ENCODE measurements at places on chromosomes 11 and 22.

DNA sequence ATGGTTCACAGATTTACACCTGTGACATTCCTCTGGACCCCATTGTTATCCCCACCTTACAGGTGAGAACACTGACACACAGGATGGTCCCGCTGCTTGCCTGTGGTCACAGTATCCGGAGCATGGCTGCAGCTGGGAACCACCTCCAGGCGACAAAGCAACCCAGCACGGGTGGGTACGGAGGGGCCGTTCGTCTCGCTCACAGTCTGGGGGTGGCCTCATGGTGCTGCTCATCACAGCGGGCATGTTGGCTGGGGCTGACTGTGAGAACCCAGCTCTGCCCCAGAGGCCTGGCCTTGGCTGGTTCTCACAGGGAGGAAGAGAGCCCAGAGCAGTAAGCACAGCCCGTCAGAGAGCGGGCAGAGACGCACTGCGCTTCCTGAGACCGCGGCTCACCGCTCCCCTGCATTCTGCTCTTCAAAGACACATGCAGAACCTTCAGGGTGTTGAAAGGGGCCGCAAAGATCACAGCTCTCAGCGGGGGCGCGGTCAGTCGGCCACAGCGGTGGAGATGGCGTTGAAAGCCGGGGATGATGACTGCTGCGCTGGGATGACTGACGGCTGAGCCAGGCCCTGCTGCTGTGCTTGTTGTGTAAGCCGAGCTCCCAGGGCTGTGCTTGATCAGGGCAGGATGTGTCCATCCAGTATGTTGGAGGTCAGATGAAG is 423.0 kb downstream of the BRD1 start:
- no peak for DNase-seq

GRCh38 chr22:28969401-28970168 is 86.2 kb downstream of the ZNRF3 start:
- DNase-seq, result no peak

DNA sequence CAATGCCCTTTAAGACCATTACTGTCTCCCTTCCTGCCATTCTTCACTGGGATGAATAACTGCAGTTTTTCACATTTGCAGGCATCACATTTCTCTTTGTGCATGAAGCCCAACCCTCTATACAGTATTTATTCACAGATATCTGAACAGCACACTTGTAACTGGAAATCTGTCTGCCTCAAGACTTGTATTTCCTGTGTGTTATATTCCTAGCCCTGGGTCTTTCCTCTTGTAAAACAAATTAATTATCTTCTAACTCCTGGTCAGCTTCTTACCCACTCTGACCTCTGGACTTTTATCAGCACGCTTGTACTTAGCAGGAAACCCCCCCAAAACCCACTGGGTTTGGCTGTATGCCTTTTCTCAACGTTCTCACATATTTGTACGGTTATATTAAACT is 2.0 kb downstream of the CSRP3 start:
- DNase-seq, result no peak

DNA sequence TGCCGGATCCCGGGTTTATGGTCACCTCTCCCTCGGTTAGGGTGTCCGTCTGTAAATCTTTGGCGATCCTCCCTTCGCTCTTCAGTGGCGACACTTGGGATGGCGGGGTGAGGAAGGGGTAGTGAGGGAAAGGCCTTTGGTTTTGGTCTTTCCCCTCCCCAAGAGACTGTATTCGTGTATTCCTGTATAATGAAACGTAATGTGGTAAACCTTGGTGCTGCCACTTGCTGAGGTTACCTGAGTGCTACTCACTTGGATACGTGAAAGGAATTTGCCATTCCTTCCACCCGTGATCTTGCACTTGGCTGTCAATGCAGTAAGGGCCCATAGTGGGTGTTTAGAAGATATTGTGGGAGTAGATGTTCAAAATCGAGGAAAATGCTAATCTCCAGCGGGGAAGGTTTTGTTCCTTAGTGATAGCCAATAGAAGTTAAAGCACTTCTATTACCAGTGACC is 578 bp upstream of the NUP160 start:
- no peak for DNase-seq

DNA sequence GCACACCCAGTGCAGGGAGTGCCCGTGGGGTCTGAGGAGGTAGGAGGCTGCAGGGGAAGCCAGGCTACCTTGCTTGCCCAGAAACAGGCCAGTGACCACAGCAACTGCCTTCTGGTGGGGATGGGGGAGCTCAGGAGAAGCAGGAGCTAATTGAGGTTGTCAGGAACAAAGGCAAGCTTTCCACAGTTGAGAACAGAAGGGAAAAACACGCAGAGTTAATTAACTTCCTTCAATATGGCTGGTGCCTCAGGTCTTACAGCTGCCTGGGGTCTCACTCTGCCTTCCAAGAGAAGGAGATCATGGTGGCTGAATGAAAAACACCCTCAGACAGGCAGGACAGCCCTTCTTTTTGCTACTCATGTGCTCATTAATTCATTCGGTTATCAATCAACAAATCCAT is 127.9 kb upstream of the SYT13 start:
- DNase-seq, result no peak

- DNase-seq, result no peak
Measured at GRCh38 chr11:75734491-75735180, 17.0 kb downstream of the MOGAT2 start.

- DNase-seq, result no peak
Measured at GRCh38 chr11:134250246-134250645, 2.9 kb downstream of the THYN1 start.

DNA sequence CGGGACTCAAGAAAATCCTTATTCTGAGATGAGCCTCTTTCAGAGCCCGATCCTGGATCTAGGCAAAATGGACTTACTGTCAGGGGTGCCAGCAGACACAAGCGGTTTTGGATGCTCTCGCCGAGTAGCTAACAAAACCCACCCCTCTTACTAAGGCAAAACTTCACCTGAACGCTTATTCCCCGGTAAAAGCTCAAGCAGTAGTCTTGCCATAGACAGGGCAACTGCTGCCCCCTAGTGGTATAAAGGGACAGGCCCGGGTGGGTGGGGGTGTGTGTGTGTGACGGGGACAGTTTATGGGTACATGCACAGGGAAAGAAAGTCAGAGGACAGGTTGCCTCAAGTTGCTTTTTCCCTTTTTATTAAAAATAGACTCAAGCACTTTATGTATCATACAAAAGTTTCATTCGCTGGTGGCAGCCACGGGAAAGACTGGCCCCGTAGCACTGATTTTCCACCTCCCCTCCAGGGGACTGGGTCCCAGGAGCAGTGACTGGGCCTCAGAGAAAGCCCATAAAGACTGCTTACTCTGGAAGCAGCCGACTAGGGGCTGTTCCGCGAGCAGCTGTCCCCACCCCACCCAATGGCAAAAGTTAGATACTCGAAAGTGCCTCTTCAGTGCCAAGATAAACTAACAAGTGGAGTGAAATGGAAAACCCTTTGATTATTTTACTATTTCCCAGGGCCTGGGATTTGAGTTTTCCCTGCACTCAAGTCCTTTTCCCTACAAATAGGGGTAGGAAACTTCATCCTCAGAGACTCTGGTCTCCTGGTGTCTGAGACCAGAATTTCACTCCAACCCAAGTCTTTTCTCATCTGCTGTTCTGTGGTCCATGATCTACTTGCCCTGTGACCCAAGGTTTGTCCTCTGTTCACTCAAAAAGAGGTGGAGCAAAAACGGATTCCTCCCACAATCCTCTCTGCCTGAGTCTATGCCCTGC is 4.7 kb downstream of the YPEL4 start:
- DNase-seq, result no peak

DNA sequence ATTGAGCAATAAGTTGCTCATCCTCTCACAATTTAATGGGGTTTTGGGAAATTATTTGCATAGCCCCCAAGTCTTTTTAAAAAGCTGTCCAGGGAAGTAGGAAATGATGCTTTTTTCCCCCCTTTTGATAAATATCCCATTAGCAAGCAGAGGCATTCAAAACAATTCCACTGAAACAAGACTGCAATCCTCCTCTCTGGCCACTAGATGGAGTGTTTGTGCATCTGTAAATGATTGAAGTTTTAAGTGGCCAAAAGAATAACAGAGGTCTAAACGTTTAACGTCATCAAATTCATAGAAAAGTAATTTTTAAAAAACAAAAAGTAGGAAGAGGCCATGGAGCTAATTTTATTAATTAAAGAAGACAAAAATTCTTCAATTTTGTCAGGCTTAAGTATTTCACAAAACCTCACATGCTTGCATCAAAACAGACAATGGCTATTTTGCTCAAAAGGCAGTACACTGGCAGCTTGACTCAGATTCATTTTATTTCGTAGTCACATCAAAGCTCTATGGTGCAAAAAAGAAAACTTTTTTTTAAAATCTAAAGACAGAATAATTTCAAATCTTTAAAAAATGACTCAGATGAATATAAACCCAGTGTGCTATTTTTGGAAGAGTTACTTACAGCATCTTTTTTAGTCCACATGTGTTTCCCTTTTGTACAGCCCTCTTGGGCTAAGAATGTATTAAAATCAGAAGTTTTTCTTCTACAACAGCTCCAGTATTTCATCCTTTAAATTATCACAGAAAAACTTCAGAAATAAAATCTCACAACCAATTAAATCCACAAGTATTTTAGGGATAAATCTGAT is 17.8 kb downstream of the CHORDC1 start:
- peak; percentile 58 for DNase-seq

- no peak for DNase-seq
Measured at GRCh38 chr11:91688672-91689071, 535.9 kb upstream of the FAT3 start.

DNA sequence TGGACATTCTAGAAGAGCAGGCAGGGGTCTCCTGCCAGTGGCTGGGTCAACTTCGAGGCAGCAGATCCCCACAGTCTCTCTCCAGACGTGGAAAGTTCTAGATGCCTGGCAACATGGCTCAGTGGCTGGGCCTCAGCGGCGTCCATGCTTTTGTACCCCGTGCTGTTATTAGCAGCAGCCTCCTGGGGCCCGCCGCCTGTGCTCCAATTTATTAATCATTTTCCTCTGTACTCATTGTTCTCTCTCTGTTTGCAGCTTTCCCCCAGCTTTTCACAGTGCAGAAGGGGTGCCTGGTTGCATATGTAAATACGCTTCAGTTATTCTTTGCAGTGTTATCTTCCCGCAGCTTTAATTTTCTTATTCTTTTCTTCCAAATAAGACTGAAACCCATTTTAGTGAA is 515.1 kb downstream of the TBC1D22A start:
- no peak for DNase-seq

GRCh38 chr22:30514252-30514651 is 8.8 kb upstream of the SEC14L4 start:
- DNase-seq, result no peak

DNA sequence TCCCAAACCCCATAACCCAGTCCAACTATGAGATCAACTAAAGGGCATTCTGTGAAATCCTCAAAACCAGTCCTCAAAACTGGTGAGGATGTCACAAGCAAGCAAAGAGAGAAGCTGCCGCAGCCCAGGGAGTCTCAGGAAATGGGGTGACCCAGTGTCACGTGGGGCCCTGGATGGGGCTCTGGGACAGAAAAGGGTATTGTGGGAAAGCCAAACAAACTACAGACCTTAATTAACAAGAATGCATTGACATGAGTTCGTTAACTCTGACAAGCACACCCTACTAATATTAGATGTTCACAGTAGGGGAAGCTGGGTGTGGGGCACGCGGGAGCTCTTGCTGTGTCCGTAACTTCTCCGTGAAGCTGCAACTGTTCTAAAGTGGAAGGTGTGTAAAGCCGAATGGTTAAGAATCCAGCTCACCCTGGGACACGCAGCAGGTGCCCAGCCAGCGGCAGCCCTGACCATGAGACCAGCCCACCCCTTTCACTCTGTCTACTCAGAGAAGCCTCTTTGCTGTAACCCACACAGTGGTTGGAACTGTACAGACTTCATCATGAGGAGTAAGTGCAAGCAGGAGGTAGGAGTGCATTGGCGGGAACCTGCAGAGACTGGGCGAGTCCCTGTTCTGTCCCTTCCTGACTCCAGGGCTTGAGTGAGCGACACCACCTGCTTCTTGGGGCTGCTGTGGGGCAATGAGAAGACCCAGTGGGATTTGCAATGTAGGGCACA is 17.9 kb downstream of the LINC01488 start:
- DNase-seq, result no peak

GRCh38 chr11:8650401-8650990 is 32.0 kb downstream of the TRIM66 start:
- DNase-seq, result no peak

DNA sequence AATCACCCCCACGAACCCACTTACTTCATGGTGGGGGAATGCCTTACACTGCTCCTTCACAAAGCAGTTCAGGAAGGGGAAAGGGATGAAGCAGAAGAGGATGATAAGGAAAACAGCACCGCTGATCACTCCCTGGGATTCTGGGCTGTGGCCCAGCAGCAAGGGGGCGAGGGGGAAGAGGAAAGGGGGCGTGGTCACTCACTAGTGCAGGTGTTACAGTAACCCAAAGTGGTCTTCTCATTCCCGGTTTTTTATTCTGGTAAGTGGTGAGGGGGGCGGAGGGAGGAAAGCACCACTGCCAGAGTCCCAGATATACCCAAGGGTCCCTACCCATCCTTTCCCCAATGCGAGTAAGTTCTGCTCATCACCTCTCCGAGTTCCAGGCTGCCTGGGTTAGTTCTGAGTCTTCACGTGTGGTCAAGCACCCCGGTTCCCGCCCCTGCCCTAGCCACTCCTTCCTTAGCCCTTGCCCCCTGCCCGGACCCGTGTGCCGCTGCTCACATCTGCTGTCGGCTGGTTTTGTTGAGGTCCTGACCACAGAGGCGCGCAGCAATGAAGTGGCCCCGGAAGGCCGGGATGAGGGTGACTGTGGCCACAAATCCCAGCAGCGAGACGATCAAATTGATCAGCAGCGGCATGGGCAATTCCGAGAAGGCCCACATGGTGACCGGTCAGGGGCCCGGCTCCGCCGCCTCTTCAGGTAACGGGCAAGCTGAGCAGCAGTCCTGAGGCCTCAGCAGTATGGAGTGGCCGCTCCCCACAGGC is 477 bp downstream of the DPAGT1 start:
- DNase-seq, result no peak

DNA sequence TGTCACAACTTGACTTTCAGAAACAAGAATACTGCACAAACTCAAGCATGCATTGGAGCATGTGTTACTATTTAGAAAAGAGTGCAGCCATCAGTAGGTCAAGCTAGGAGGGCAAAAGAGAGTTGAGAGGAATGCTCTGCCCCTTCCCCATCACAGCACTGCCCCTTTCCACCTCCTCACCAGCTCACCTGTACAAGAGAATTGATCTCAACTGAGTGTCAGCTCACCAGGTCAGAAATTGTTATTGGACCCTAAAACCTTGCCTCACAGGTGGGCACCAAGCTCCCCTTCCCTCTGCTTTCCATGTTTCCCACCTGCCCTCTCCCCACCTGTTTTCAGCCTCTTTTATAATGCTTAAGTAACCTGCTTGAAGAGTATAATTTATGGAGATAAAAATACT is 48.8 kb downstream of the DKK3 start:
- DNase-seq, result no peak

DNA sequence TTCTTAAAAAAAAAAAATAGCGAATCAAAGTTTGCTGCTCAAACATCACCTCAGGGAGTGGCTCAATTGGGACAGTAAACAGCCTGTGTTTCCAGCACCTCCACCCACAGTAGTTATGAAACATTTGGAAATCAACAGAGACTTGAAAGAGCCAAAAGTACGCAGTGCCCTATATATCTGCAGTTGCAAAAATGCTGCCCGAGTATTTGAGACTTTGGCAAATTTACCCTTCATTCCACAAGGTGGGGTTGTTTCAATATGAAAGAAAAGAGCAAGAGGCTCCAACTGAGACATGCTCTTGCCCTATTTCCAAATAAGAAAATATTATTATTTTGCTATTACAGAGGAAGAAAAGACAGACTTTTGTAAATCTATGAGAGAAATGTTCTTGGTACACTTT is 851.1 kb upstream of the RAG2 start:
- DNase-seq, result peak; percentile 37

- DNase-seq, result no peak
Measured at GRCh38 chr22:45704648-45705047, 33.0 kb downstream of the ATXN10 start.
